D721Med (cell line): ENCODE measurements at places on chromosomes 3 and 15.

- DNase-seq = no peak
Observed at GRCh38 chr3:55626279-55626665, 139.2 kb upstream of the WNT5A start.

GRCh38 chr15:95916568-95916967 lies 413.9 kb upstream of the NR2F2 start:
- DNase-seq = no peak

DNA sequence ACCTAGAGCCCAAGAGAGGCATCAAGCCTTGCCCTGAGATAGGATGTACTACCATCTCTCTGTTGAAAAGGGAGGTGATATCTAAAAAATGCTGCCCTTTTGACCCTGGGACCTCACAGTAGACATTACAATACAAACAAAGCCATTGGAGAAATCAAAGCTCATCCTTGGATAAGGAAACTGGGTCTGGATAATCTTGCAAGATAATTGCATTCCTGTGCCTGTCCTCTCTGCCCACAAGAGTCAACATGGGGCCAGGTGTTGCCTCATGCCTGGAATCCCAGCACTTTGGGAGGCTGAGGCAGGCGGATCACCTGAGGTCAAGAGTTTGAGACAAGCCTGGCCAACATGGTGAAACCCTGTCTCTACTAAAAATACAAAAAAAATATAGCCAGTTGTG lies 57.3 kb upstream of the DLG1 start:
- no peak for DNase-seq

GRCh38 chr3:43913036-43913948 lies 222.6 kb downstream of the ABHD5 start:
- no peak for DNase-seq

GRCh38 chr15:99168601-99169580 lies 64.0 kb downstream of the SYNM start:
- DNase-seq = no peak

GRCh38 chr15:68106656-68107055 lies 52.5 kb downstream of the PIAS1 start:
- DNase-seq = no peak

DNA sequence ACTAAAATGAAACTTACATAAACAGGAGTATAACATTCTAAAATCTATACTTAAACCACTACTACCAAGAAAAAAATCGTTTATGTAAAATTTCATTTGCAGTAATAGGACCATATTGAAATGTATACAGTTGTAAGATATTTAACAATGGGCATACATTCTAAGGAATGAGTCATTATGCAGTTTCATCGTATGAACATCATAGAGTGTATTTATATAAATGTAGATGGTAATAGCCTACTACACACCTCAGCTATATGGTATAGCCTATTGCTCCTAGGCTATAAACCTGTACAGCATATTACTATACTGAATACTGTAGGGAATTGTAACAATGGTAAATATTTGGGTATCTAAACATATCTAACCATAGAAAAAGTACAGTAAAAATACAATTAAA lies 79.5 kb downstream of the DPH6 start:
- DNase-seq = no peak

- DNase-seq = no peak
Observed at GRCh38 chr3:172396400-172396799, 51.9 kb downstream of the GHSR start.

- DNase-seq = no peak
Observed at GRCh38 chr3:44883999-44884431, 9.6 kb downstream of the TGM4 start.

- no peak for DNase-seq
Observed at GRCh38 chr15:49235446-49236124, 65.5 kb downstream of the GALK2 start.

GRCh38 chr3:57283334-57283733 lies 9.2 kb downstream of the ASB14 start:
- no peak for DNase-seq

DNA sequence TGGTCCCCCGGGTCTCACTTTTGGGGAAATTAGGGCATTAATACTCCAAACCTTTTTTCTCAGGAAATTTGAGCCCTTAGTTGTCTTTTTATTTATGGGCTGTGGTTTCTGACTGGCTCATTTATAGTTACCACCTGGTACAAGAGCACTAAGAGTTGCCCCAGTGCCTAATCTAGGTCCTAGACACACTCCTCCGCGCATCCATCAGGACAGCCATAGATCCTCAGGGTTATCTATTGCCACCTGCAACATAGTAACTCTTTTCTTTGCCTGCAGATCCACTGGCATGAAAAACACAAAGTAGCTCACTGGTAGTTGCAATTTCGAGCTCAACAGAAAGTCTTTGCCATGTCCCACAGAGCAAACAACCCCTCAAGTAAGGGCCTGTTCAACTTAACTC lies 576.4 kb upstream of the ROBO2 start:
- DNase-seq = no peak

DNA sequence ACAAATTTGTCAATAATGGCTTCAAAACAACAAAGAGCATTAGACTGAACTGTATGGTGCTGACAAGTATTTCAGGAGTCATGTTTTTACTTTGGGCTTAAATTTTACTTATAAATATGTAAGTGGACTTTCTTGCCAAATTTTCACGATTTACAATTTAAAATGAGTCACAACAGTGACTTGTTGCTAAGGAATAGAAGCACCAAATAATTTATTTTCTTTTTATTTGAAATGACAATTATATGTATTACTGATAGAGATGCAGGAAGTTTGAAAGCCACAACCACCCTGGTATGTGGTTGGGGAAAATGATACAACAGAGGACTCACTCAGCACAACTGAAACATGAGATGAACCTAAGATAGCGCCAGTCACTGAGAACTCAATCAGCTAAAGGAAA lies 90.3 kb downstream of the FMN1 start:
- no peak for DNase-seq

GRCh38 chr3:19522305-19522704 lies 374.0 kb downstream of the KCNH8 start:
- no peak for DNase-seq

- no peak for DNase-seq
Observed at GRCh38 chr3:42730294-42730693, 27.7 kb upstream of the HHATL start.

DNA sequence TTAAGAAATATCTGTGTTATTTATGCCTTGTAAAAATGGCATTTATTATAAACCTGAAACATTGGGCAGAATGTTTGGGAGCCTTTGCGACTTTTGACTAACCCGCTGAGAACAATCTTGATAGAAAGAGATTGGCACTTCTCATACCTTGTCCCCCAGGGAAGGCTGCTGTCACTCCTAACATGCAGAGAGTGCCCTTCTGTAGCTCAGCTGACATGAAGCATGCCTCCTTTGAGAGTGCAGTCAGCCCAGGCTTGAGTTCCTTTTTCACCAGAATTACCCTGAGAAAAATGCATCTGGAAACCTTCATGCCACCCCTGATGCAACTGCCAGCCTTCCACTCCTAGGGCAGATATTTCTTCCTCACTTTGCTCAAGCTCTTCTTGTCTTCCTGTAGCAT lies 569.2 kb upstream of the ARPP21 start:
- no peak for DNase-seq

GRCh38 chr3:115982629-115983028 lies 359.3 kb downstream of the GAP43 start:
- DNase-seq = no peak

DNA sequence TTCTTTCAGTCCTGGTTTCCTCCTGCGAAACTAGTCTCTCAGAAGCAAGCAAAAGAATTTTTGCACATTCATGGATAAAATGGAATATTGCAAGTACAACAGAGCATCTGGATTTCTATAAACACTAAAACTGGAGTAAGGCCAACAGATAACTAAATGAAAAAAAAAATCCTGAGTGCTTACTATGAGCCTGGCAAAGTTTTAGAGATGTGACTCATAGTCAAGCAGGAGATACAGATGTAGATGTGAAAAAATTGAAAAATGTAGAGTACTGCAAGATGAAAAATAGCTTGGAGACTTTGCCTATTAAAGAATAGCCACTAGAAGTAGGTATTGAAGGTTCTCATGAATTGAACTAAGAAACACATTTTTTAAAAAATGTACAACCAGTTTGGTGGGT lies 397.4 kb downstream of the OTOL1 start:
- no peak for DNase-seq

- DNase-seq = no peak
Observed at GRCh38 chr15:27514526-27514925, 543.5 kb downstream of the GABRG3 start.
